Right ventricle myocardium inferior (tissue), 1 donor: ENCODE measurements at places on chromosomes 5 and 9. TPM values are rescaled to one million over a fixed set of nuclear protein-coding genes. Genes with fewer than 3 reads are reported as not detected.

GRCh38 chr5:45454114-45454513 lies 242.1 kb downstream of the HCN1 start:
- no peak for DNase-seq

DNA sequence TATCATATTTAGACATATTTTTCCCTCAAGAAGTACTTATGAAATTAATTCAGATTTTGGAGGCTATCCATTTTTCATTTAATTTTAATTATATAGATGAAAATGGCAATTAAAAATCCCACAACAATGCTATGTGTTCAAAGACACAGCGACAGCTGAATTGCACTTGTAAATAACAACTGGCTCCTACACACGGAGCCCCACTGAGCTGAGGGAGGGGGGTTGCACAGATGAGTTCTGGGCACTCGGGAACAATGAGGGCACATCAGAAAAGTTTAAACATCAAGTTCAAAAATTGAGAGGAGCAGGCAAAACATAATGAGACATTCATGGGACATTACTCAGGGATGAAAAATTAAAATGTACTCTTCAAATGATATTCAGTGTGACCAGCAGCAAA lies 104.9 kb downstream of the MARCHF3 start:
- no peak for DNase-seq

The CYLC2 gene
- not detected for total RNA-seq

The ENC1 gene
- 3.7 TPM for total RNA-seq

DNA sequence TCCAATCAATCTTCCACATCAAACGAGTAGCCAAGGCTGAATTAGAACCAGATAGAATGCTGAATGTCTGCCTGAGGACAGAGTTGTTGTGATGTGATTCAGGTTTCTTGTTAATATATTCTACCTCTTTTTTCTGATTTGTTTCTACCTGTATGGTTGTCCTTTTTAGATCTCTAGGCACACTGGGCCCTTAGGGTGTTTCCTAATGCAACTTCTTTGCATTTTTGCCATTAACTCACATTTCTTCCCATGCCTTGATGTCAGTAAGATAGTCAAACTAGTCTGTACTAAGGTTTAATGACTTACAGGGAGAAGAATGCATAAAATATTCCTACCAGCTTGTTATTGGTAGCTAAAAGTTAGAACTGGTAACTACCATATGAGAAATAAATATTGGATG lies 413.6 kb downstream of the CCDC171 start:
- DNase-seq, result no peak

DNA sequence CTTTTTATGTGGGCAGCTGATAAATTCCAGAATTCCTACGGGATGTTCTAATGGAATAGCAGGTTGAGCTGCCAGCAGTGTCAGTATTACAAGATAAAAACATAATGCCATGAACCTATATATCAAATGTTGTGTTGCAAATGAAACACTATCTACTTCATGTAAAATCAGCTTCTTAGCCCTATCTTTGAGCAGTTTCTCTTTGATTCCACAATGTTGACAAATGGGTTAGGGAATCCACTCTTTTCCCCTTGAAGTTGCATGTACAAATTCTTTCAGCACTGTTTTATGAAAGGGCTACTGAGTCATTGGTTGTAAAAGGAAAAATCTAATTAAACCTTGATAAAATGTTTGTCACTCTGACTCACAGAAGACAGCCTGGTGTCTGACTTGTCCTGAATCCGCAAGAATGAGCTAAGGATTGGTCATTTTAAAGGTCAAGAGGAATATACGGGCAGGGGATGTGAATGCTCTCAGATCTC lies 950.6 kb upstream of the NUDT12 start:
- DNase-seq, result no peak

DNA sequence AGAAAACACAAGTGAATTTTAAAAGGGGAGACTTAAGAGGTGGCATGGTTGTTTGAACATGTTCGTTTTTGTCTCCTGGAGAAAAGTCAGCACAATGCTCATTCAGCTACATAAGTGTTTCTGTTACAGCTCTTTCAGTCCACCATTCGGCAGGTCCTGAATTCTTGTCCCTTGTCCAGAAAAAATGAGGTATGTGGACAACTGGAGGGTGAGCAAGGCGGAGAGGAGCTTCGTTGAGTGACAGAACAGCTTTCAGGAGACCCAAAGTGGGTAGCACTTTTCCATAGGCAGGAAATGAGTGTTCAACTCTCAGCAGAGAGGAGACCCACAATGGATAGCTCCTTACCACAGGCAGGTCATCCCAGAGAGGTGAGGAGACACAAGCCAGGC lies 4.9 kb downstream of the PDCD1LG2 start:
- no peak for DNase-seq

GRCh38 chr5:154652746-154653417 lies 102.3 kb upstream of the LARP1 start:
- no peak for DNase-seq

- DNase-seq, result no peak
Measured at GRCh38 chr9:27365707-27366376, 68.9 kb upstream of the EQTN start.

The GNA14 gene
- 2.6 TPM for total RNA-seq

DNA sequence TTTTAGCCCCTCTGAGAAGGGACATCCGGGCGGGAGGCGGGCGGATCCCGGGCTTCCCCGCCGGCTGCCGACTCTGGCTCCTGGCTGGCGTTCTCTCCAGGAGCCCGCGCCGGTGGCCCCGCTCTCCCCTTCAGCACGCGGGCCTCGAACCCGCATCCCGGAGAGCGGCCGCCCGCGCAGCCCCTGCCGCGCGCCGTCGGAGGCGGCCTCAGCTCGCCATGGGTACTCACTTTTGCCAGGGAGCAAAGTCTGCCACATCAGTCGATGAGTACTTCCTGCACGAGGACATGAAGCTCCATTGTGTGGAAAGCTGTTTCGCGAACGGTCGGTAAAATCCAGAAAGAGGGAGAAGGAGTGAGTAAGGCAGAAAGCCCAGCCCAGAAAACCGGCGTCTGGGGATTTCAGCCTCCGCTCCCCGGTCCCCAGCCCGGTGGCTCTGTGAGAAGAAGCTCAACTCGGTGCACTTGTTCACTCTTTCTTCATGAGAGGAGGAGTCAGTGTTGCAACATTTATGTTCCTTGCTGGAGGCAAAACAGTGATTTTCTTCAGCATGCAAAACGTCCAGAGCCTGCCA lies at the start of gene PRLR:
TSS of gene PRLR (minus strand) at position 450 of the 574 bp plus-strand sequence. CDS start 140,867 bp downstream, outside the sequence.
- peak; percentile 73 for DNase-seq

The ADAMTS16 gene
- not detected for total RNA-seq

The NTNG2 gene
- total RNA-seq, result 1.4 TPM

- DNase-seq, result no peak
Measured at GRCh38 chr5:113897748-113898147, 384.3 kb downstream of the YTHDC2 start.
